ENCODE measurements at places on chromosomes 7 and 10.

DNA sequence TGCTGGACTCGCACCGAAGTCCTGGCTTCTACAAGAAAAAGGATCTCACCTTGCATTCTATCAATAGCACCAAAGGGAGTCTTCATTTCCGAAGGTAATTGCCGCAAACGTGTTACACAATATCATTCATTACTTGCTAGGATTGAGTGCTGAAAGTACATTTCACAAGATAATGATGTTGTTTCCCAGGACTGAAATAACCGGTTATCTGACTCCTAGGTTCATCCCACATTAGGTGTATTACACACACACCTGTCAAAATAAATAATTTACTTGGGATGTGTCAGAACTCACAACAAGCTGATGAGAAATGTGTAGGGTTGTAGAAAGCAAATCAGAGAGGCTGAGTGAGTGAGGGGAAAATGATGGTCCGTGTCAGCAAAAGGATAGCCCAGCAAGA lies 219.4 kb upstream of the RHOBTB1 start:
- no peak for DNase-seq

DNA sequence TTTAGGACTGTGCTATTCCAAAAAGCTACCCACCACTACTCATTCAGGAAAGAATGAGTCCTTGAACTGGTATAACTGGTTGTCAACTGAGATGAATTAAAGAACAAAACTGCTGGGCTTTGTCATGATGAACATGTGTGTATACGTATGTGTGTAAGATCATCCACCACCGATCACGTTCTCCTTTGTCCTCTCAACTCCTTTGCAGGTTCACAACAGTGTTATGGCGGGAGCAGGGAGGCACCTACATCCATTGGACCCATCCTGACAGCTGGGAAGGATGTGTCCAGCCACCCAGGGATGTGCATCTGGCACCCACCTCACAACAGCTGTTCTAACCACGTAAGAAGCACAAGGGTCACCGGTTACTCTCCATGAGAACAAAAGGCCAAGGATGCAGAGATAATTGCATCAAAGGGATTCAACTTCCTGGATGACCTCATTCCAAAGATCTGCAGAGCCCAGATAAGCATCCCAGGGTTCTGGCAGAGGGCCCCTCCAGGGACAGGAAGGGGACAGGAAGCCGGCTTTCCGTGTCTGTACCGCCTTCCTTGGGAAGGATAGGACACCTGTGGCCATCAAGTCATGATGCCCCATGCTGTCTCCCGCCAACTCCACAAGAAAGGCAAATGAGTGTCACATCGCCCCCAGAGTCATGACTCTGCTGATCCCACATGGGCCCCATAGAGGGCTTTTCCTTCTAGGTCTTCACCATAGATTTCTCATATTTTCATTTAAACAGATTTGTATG lies 66.1 kb downstream of the STEAP1B start:
- peak; percentile 69 for DNase-seq

DNA sequence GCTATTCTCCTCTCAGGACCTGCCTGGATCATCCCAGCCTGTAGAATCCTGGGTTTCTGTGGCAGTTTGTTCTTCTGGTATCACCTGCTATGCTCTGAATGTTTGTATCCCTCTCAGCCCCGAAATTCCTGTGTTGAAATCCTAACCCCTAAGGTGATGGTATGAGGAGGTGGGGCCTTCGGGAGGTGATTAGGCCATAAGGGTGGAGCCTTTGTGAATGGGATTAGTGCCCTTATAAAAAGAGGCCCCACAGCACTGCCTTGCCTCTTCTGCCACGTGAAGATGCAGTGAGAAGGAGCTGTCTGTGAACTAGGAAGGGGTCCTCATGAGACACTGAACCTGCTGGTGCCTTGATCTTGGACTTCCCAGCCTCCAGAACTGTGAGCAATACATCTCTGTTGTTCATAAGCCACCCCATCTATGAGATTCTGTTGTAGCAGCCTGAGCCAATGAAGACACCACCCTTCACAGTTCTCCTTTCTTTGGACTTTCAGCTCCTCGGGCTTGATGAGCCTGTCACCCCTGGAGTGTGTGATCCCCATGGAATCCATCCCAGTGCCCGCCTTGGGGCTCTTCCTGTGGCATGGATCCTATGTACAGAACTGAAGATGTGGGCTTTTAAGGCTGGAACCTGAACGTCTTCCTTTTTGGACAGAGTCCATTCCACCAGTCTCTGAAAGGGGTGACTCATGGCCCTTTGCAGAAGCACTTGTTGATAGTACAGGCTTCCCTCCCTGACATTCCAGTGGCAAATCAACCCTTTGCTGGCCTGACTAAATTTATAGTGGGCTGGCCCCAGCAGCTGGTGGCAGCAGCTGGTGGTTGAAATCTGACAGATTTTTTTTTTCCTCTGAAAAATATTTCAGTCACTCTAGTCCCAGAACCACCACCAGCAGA lies 138.0 kb downstream of the TACC2 start:
- peak; percentile 91 for DNase-seq

- DNase-seq = peak; percentile 7
Measured at GRCh38 chr10:70931168-70931815, 42.9 kb upstream of the PCBD1 start.

GRCh38 chr7:6277476-6277875 lies 5.1 kb upstream of the CYTH3 start:
- DNase-seq = no peak

GRCh38 chr7:67856046-67856445 lies 859.4 kb downstream of the TYW1 start:
- no peak for DNase-seq

- peak; percentile 61 for DNase-seq
Measured at GRCh38 chr7:144720149-144720548, 115.7 kb downstream of the TPK1 start.

DNA sequence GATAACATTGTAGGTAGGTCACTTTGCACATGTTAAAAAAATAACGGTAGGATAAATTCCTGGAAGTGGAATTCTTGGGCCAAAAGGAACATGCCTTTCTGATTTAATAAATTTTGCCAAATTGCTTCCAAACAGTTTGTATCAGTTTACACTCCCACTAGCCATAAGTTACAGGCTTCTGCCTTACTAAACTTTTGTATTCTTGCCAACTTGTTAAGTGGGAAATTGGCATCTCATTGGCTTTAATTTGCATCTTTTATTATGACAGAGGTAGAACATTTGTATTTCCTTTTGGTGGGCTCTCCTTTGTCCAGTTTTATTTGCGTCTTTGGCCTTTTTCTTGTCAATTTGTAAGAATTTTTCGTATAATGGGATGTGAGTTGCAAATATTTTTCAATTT lies 38.3 kb upstream of the FAM180A start:
- no peak for DNase-seq

DNA sequence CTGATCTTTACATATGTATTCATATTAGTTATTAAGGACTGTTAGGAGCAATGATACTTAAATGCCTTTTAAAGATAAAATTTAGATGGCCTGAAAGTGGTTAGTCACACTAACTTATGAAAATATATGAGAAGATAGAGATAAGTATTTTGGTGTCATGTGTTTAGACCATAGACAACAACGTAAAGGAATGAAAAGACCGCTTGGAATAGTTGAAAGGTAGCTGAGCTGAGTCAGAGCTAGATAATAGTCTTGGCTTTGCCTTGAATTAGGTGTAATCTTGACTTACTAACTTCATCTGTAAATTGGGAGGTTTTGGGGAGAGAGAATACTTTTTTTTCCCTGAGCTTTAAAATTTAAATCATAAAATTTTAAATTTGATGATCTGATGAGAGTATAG lies 127.0 kb downstream of the LYZL1 start:
- DNase-seq = no peak

GRCh38 chr10:44242826-44243225 lies 142.1 kb downstream of the CXCL12 start:
- no peak for DNase-seq

DNA sequence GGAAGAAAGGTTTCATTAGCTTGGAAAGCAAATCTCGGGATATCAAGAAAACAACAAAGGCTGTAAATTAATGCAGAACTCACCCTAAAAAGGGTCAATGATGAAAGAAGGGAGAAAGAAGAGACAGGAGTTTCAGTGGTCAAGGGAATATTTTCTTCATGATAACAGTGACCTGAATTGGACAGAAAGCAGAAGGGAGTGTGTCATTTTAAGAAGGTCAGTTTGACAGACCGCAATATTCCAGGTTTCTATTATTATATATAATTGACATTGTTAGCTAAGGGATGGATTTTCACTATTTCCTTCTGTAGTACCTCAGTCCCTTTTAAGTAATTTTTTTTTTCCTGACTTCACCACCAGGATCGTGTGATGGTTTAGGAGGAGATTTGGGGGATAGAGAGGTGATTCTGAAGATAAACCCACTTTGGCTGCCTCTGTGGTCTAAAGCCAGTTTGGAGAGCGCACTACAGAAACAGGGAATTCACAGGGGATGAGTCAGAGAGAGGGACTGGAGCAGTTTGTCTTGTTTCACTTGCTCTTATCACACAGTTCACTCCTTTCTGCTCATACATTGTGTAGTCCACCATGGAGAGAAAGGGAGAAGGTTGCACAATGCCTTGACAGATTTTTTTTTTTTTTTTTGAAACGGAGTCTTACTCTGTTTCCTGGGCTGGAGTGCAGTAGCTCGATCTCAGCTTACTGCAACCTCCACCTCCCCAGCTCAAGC lies 417.9 kb downstream of the AUTS2 start:
- DNase-seq = peak; percentile 81

DNA sequence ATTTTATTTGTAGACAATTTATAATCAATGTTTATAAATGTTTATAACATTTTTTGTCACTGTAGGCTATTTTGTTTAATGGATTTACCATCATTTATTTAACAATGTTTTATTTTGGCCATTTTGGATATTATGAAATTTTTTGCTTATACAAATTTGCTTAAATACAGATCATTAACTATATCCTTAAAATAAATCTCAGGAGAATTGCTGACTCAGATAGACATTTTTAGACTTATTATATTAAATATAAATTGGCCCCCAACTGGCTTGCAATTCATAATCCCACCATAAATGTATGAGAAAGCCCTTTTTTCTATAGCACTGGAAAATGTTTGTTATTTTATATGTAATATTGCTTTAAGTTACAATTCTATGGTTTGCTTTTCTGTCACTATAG lies 3.8 kb upstream of the CLRN3 start:
- DNase-seq = no peak

DNA sequence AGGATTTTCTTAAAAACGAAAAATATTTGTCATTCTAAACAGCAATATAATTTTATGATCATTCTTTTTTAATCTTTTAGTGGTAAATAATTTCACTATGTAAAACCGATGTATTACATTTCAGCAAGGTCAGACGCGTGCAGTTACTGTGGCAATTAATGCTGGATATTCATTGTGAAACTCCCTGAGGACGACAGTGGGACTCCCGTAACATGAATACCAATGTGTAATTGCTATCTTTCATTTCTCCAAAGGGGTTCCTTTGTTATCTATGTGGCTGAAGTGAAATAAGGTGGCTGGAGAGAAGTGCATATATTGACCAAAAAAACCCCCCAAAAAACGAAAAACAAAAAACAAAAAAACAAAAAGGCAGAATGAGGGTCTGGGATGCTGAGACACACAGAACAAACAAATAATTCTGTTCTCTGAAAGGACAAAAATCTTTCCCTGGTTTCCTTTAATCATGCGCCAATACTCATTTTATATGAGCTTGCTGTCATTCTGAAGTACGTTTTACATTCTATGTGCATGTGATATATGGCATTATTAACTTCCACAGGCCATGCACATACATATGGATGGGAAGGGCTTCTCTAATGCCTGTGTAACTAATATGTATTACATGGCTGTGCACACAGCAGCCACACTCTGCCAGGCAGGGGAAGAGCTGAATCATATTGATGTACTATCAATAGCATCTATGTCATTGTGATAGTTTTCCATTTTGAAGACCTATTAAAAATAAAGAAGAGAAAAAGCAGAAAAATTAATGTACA lies 161.4 kb downstream of the RAPGEF5 start:
- no peak for DNase-seq

DNA sequence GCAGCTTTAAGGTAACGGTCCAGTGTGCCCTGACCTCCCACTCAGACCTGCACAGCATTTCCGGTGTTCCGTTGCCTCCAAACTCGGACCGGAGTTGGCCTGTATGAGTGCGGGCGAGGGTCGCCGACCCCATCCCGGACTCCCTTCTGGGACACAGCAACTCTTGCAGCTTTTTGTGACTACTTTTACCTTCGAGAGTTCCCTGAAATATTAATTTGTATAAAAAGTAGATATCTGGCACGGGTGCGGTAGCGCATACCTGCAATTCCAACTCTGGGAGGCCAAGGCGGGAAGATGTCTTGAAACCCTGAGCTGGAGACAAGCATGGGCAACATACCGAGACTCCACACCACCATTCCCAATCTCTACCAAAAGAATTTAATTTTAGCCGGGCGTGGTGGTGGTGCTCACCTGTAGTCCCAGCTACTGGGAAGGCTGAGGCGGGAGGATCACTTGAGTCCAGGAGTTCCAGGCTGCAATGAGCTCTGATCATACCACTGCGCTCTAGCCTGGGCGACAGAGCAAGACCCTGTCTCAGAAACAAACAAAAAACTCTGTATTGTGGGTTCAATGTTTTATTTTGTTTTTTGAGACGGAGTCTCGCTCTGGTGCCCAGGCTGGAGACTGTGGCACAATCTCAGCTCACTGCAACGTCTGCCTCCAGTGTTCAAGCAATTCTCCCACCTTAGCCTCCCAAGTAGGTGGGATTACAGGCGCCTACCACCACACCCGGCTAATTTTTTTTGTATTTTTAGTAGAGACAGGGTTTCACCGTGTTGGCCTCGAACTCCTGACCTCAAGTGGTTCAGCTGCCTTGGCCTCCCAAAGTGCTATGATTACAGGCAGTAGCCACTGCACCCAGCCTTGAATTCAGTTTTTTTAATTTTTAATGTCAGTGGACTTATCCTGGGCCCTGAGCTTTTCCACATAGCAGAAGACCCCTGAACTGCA lies 1.1 kb upstream of the PPP1R35 start:
- no peak for DNase-seq

DNA sequence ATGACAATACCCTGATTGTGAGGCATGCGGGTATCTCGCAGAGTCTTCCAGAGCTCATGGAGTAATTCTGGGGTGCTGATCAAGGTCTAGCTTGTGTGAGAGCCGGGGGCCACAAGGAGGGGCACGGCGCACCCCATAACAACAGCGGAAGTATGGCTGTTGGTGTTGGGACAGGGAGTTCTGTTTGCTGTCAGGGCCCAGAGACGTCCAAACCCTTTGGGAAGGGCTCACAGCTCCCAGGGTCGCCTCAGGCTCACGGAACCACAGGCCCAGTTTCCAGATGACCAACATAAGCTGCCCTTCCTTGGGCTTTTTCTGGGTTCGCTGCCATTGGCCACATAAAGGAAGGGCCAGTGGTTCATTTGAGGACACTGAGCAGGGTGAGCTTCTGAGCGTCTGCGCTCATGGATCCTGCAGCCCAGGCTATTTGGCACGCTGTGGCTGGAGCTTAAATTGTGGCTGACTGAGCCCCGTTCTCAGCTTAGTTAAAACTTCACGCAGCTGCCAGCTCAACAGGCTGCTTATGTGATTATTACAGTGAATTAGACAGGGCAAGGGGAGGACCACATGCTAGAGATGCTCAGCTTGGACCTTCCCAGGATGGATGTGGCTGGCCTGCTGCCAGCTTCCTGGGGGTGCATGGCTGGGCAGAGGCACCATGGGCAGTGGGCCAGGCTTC lies 92.3 kb downstream of the DNAJB6 start:
- DNase-seq = no peak

Measured in fibroblast of mammary gland (primary cell).